ENCODE measurements at places on chromosomes 16 and 17.

- DNase-seq: no peak
Observed at GRCh38 chr17:7156342-7156940, 22.7 kb downstream of the ASGR1 start.

GRCh38 chr17:77089124-77089490, 51.7 kb upstream of the SEC14L1 start:
- no peak for DNase-seq

- DNase-seq: peak; percentile 18
Observed at GRCh38 chr17:20171741-20172365, 162.7 kb downstream of the SPECC1 start.

GRCh38 chr17:1323336-1323735, 43.9 kb downstream of the TRARG1 start:
- DNase-seq: no peak

DNA sequence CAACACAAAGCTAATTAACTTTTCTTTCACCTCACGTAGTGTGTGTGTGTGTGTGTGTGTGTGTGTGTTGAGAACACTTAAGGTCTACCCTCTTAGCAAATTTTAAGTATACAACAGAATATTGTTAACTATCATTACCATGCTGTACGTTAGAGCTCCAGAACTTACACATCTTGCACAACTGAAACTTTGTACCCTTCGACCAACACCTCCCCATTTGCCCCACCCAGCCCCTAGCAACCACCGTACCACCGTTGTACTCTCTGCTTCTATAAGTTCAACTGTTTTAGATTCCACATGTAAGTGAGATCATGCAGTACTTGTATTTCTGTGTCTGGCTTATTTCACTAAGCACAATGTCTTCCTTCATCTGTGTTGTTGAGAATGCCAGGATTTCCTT, 28.1 kb upstream of the MLYCD start:
- no peak for DNase-seq

Data from EL (cell line).